Esophagus muscularis mucosa (tissue), 4 donors: ENCODE measurements at places on chromosomes 5 and 9.

DNA sequence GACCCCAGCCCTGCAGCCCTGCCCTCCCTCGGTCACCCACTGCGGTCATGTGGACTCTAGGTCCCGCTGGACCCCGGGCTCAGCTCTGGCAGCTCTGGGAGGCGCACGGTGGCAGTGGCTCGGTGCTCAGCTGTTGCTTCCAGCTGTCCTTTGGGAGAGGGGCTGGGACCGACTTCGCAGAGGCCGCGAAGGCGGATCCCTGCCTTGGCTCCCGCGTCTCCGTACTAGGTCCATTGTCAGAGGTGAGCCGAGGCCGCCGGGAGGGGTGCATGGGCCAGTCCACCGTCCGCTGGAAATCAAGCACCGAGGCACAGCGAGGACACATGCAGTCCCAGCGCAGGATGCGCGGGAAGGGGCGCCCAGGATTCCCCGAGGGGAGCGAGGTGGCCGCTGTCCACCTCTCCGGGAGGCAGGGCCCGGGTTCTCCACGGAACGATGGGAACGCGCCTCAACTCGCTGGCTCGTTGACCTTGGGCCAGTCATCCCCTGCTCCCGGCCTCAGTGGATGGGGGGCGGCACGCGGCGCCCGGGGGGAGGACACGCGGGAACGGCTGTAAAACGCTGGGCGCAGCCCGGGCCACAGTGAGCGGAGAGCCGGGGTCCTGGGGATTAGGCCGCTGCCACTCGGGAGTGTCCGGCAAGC, 732 bp downstream of the GBGT1 start:
- DNase-seq, result no peak

GRCh38 chr5:142012186-142012785, 541 bp downstream of the GNPDA1 start:
- peak; percentile 89 for DNase-seq

GRCh38 chr5:170782438-170782837, 1.1 kb upstream of the GABRP start:
- DNase-seq, result no peak

GRCh38 chr5:87850843-87851242, 417.8 kb downstream of the TMEM161B start:
- no peak for DNase-seq

GRCh38 chr5:169494941-169495548, 88.5 kb upstream of the SPDL1 start:
- DNase-seq, result no peak

DNA sequence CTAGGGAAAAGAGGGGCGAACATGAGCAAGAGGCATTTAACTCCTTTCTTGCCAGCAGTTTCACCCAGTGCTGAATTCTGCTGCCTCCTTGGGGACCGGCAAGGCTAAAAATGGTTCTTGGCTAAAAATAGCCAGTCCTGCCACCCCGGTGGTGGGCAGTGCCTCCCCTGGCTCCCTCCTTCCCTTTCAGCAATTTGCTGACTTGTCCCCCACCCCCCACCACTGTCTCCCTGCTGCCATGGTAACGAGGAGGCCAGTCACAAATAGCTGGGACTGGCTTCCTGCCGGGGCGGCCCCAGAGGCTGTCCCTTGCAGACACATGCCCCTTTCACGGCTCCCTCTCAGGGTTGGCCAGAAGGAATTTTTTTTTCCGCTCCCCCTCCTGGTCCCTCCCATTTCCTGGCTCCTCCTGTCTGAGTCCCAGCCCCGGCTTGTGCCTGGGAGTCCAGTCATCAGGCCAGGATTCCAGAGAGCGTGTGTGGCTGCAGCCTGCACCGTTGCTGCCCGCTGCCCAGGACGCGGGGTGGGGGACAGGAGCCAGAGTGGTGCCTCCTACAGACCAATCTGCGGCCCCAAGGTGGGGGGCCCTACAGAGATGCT, 130.3 kb downstream of the RGS3 start:
- DNase-seq, result peak; percentile 96

DNA sequence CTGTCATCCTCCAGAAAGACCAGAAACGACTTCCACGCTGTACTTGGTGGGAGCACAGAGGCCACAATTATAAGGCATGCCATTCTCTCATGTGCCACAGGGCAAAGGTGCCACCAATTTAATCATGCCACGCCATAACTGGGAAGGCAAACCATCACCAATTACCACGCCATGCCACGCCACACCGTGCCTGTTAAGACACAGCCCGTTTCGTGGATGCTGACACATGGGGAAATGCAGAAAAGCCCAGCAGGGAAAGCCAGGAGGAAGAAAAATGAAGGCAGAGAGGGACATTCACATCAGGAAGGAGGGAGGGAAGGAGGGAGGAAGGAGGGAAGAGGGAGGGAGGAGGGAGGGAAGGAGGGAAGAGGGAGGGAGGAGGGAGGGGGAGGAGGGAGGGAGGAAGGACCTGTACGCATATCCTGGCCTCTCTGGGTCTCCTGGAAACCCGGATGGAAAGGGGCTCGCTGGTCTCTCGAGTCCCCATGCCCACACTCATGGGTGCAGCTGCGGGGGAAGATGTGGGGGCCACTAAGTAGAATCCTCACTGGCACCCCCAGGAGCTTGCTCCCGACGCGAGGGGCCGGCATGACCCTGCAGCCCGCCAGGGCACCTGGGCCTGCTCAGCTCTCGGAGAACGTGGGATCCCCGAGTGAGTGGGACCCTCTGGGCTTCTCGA, 61.7 kb upstream of the UBAC1 start:
- no peak for DNase-seq

GRCh38 chr5:78065663-78066062, 228.8 kb downstream of the AP3B1 start:
- DNase-seq, result no peak

DNA sequence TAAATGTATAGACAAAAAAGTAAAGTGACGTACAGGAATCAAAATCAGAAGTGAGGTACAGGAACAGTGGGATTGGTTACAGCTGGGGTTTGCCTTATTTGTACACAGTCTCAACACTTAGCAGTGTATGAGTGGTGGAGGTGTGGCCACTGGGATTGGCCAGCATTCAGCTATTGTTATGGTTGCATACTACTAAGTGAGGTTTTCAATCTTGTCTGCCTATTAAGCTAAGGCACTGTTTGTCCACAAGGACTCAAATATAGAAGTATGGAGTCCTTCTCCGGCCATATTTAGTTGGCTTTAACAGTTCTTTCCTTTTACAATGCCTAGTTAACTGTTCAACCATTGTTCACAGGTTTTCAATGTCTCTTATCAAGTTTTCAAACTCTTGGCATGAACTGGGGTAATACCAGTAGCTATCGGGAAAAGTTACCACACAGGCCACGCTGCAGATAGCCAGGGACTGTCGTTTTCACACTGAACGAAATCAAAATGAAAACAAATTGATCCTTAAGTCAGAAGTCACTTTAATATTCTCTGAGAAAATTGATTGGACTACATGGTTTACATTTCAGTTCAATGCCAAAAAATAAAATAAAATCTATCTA, 176.0 kb upstream of the FREM1 start:
- DNase-seq, result no peak

- DNase-seq, result no peak
Observed at GRCh38 chr5:67246546-67247268, 50.1 kb upstream of the CD180 start.

- DNase-seq, result no peak
Observed at GRCh38 chr9:83061036-83061435, 1.9 kb downstream of the RASEF start.

- no peak for DNase-seq
Observed at GRCh38 chr9:118395415-118395814, 691.2 kb downstream of the TLR4 start.

DNA sequence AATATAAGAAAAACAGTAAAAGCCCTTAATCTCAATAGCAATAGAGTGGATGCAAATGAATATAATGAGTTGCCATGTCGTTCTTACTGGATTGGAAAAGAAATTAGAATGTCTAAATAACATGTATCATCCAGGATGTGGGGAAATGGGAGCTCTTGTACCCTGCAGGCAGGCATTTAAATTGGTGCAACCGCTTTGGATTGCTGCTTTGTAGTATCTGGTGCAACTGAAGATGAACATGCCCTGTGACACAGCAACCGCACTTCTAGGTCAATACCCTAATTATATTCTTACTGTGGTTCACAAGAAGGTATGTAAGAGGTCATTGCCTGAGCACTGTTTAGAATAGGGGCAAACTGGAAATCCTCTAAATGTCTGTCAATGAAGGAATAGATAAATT, 18.9 kb downstream of the MRPS30 start:
- DNase-seq, result no peak

- no peak for DNase-seq
Observed at GRCh38 chr9:16120231-16120641, 567.4 kb downstream of the CCDC171 start.
